B cell (primary cell): ENCODE measurements at places on chromosomes 4 and X. TPM values are rescaled to one million over a fixed set of nuclear protein-coding genes. Genes with fewer than 3 reads are reported as not detected.
A peak's percentile ranks its signal among the peaks of the same experiment; 100 is the strongest.

GRCh38 chr4:126664839-126665238 lies 967.9 kb upstream of the INTU start:
- DNase-seq, result no peak
- no peak overlapping the region for H3K27ac ChIP-seq
- no peaks in the 10 kb centered on the region for H3K36me3 ChIP-seq
- H3K27me3 ChIP-seq, result no peaks in the 10 kb centered on the region

GRCh38 chr4:73725985-73726384 lies 14.4 kb upstream of the CXCL8 start:
- H3K27me3 ChIP-seq, result no peaks in the 10 kb centered on the region
- no peak overlapping the region for H3K27ac ChIP-seq
- H3K4me3 ChIP-seq, result no peak overlapping the region

- H3K36me3 ChIP-seq, result no peaks in the 10 kb centered on the region
- peak overlapping the region; percentile 54 for H3K27ac ChIP-seq
- peaks cover 65% of the 10 kb centered on the region for H3K4me1 ChIP-seq
- DNase-seq, result peak; percentile 72
- H3K4me3 ChIP-seq, result no peak overlapping the region
These were observed 26.9 kb downstream of the AFF1 start for GRCh38 chr4:86961605-86962295.

MAGEA2 gene
- not detected in 2 replicates for polyA plus RNA-seq

DNA sequence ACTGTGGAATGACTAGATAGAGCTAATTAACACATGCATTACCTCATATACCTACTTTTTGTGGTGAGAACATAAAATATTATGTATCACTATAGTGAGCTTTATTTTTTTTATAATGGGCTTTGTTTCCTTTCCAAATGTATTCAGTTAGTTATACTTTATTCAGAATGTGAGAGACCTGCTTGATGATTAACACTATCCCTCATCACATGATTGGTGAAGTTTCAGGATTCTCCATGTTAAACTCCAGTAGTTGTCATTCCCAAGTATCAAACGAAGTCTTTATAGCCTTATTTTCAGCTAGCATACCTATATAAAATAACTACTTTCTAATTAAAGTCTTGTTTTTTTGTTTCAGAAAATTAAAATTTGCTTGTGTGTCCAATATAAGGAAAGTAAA lies 8.8 kb downstream of the ZXDA start:
- H3K4me1 ChIP-seq, result no peaks in the 10 kb centered on the region
- no peaks in the 10 kb centered on the region for H3K27me3 ChIP-seq
- H3K4me3 ChIP-seq, result no peak overlapping the region
- no peak for DNase-seq
- no peak overlapping the region for H3K27ac ChIP-seq
- no peaks in the 10 kb centered on the region for H3K36me3 ChIP-seq

DNA sequence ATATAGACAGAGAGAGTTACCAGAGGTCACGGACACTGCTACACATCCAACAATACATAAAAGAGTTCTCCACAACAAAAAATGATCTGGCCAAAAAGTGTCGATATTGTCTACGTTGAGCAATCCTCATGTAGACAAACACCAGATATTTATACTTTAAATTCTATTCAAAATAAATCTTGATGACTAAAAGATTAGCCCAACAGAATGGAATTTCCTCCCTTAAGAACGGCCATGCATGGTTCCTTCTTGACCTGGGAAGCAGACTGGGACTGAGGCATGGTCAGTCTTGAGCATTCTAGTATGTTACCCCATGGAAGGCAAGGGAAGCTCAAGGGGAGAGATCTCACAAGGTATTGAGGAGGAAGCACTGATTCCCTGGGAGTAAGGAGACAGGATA lies 43.5 kb downstream of the LHFPL1 start:
- no peaks in the 10 kb centered on the region for H3K36me3 ChIP-seq
- H3K4me1 ChIP-seq, result no peaks in the 10 kb centered on the region
- no peaks in the 10 kb centered on the region for H3K27me3 ChIP-seq
- H3K4me3 ChIP-seq, result no peak overlapping the region

DNA sequence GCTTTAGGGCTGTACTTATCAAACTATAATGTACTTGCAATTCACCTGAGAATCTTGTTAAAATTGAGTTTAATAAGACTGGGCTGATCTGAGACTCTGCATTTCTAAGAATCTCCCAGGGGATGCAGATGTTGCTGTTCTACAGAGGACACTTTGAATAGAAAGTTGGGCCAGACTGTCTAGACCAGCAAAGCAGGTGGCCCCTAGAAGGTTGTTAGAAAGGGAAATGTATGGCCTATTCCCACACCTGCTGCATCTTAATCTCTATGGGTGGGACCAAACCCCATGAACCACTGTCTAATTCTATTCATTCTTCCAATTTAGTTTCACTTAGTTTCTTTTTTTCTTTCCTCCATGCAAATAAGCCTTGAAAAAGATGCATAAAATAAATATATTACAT lies 413.2 kb upstream of the TECRL start:
- H3K27me3 ChIP-seq, result no peaks in the 10 kb centered on the region
- H3K36me3 ChIP-seq, result no peaks in the 10 kb centered on the region
- no peaks in the 10 kb centered on the region for H3K4me1 ChIP-seq
- no peak for DNase-seq

- no peak for DNase-seq
- H3K4me1 ChIP-seq, result no peaks in the 10 kb centered on the region
- no peaks in the 10 kb centered on the region for H3K27me3 ChIP-seq
- H3K27ac ChIP-seq, result no peak overlapping the region
These were observed 76.9 kb downstream of the LRRC66 start for GRCh38 chr4:51943221-51943620.

- no peak for DNase-seq
- H3K36me3 ChIP-seq, result no peaks in the 10 kb centered on the region
- no peaks in the 10 kb centered on the region for H3K4me1 ChIP-seq
- no peak overlapping the region for H3K27ac ChIP-seq
- no peak overlapping the region for H3K4me3 ChIP-seq
These were observed 31.4 kb downstream of the CXorf58 start for GRCh38 chrX:23939203-23939602.

CLCN4 gene
- 9.1 and 11.9 TPM in 2 replicates for polyA plus RNA-seq

NOX1 gene
- 0.13 TPM in 1 of 2 replicates, not detected in the other for polyA plus RNA-seq

STAP1 gene
- polyA plus RNA-seq, result 52.6 TPM in 2 replicates
